ENCODE measurements at places on chromosomes 11 and 22.

- peak; percentile 33 for DNase-seq
Measured at GRCh38 chr11:123588117-123588863, 66.1 kb downstream of the SCN3B start.

DNA sequence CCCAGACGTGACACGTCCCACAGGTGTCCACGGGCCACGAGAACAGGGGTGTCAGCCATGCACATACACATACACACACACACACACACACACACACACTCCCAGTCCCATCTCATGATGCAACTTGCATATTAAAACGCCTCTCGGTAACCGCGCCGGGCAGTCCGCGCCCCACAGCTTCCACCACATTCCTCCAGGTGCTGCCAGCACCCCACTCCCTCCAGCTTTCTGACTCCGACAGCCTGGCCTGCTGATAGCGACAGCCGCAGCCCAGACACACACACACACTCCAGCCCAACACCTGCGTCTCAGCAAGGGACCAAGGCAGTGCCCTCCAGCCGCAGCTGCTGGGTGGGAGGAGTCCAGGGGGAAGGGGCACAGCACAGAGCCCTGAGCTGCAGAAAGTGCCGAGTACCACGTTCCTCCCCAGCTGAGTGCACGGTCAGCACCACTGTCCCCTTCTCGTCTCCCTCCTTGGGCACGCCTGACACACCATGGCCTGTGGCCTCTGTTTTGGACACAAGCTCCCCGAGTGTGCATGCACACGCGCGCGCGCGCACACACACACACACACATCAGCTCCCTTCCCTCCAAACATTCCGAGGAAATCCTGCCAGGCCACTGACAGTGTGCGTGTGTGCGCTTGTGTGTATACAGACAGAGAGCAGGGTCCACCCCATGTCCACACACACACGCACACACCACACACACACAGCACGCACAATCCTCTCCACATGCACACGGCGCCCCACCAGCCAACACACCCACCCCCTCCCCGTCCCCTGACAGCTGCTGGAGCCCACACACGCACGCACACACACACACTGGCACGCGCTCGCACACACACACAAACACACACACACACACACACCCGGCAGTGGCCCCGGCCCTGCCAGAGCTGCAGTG lies 1.2 kb downstream of the ELFN2 start:
- peak; percentile 63 for DNase-seq

GRCh38 chr11:69470793-69471728 lies 10.4 kb upstream of the LINC01488 start:
- peak; percentile 58 for DNase-seq

- no peak for DNase-seq
Measured at GRCh38 chr11:113623114-113623513, 83.0 kb downstream of the TMPRSS5 start.

DNA sequence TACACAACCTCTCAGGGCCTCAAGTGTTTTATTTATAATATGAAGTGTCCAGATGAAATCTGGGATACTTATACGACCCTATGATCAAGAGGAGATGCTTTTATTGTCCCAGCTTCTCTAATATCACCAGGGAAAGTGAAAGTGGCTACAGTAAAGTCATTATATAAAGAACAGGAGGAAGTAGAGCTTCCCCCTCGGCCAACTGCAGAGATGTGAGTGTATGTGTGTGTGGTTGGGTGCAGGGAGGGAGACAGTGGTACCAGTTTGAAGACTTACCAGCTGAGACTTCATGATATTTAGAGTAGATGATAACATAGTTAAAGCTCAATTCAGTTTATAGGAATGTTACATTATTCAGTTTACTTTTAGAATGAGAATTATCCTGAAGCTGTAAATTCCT lies 373.6 kb upstream of the DDI1 start:
- peak; percentile 18 for DNase-seq

DNA sequence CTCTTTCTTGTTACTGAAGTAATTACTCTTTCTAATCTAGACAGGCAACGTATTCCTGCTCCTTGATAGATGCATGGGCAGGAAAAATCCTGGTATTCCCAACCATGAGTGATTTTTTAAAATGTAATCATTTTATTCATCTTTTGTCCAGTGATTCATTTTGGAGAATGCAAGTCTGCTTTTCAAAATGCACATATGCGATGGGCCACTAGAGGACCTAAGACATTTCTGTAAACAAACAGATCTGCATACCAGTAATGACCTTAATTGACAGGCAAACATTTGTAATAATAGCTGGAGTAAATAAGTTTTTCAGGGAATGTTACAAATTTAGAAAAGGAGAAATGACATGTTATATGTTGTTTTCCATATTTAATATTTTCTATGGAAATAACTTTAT lies 1167.6 kb downstream of the JRKL start:
- DNase-seq = peak; percentile 8

- DNase-seq = peak; percentile 33
Measured at GRCh38 chr11:6656936-6657335, 1.3 kb upstream of the DCHS1 start.

DNA sequence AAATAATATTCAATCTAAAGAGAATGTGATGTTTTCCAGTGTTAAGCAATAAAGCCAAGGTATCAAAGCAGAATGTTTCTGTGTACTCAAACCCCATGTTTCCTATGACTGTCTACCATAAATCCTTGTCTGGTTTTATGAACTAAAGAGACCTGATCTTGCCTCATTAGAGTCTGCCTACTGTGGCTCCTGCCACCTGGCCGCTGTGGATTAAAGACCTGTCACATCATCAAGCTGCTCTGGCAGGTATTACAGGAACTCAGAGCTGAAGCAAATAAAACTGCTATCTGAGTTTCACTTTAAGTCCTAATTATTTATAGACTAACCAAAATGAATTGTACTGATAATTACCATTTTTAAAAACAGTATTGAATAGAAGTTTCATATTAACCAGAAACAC lies 207.8 kb upstream of the CCDC90B start:
- DNase-seq = no peak

GRCh38 chr11:103994094-103994493 lies 42.3 kb upstream of the DDI1 start:
- no peak for DNase-seq

- peak; percentile 16 for DNase-seq
Measured at GRCh38 chr11:73866095-73866579, 10.5 kb downstream of the COA4 start.

DNA sequence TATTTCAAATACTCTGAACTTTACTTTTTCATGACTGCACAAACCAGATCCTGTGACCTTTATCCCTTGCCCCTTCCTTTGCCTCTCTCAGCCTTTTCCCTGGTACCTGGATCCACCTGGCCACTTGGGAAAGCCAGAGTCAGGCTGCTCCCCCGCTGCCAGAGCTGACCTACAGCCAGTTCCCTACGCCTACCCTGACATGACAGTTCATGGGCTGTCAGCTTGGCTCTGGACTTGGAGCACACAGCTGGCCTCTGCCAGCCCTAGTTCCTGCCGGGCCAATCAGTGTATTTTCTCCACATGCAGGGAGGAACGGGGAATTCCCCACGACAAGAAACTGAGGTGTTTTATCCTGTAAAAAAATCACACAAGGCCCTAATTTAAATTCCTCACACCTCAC lies 382.6 kb downstream of the INSC start:
- DNase-seq = peak; percentile 18

DNA sequence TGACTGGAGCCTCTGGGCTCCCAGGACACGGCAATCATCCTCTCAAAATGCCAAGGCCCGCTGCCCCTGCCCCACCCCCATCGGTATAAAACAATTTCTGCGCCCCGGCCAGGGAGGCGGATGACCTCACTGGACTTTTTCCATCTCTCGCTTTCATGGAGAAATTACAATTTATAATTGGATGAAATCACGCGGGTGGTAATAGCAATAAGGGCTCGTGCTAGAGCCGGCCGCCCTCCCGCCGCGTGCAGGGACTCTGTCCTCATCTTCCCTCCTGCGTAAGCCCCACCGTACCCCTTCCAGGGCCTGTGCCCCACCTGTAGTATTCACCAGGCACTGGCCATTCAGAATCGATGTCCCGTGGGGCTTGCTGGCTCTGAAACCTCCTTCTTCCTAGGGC lies 64.5 kb downstream of the MACROD1 start:
- DNase-seq = no peak

GRCh38 chr11:70099578-70100279 lies 21.6 kb downstream of the ANO1 start:
- DNase-seq = no peak

DNA sequence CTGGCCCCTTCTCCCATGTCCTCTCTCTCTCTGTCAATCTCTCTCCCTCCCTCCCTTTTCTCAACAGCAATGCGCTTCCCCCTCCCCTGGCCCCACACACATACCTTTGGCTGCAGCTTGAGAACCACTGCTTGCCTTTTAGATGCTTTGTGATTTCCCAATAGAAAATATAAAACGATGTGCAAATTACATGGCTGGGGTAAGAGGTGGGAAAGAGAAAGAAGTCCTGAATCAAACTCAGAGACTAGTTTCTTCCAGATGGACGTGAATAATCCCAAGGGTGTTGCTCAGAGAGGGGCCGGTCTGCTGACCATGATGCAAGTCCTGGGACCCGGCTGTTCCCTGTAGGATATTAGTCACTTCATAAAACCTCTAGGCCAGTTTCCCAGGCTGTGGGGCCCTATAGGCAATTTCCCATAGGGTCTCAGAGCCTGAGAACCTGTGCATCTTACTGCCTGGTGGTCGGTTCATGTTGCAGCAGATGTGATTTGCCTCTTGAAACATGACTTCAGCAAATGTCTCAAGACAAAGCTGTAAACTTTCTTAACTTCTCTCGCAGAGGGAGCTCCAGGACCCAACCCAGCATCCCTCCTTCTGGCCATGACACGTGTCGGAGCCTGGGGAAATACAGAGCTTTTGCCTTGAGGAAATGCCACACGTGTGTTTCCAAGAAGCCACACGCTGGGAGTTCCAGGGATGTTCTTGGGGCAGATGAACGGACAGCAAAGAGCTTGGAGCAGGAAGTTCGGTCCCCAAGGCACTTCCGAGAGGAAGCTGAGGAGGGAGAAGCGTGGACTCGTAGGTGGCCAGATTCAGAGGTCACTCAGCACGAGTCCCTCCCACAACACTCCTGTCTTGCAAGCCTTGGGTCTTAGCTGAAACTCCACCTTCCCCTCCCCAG lies 34.5 kb upstream of the ETS1 start:
- peak; percentile 47 for DNase-seq

GRCh38 chr22:47307822-47308221 lies 545.4 kb downstream of the TBC1D22A start:
- DNase-seq = peak; percentile 22

DNA sequence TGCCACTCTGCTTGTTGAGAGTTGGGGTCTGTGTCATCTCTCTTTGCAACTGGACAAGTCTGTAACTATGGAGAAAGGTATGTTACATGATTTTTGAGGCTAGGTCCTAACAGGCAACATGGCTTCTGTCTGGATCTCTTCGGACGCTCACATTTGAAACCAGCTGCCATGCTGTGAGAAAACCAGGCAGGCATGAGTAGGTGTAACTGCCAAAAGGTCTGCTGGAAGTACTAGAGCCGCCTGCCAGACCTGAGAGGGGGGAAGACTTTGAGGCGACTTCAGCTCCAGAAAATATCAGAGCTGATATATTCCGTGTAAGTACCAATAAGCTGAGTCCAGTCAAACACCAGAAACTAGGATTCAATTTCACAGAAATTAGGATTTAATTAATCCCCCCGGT lies 579.5 kb downstream of the LRRC4C start:
- DNase-seq = no peak

DNA sequence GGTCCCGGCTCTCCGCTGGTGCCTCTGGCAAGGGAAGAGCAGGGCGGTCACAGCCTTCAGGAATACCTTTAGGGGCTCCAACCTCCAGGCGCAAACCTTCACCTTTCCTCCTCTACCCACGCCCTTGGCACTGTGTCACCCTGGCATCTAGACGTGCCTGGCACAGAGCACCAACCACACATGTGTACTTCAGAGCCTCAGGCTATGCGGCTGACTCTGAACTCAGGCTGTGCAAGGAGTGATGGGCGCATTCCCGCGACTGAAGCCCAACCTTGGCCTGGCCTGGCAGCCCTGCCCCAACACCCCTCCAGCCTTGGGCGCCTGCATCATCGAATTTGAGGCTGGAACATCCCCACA lies 11.4 kb downstream of the SCARF2 start:
- DNase-seq = no peak

GRCh38 chr22:40726514-40726913 lies 47.2 kb downstream of the MCHR1 start:
- DNase-seq = no peak

DNA sequence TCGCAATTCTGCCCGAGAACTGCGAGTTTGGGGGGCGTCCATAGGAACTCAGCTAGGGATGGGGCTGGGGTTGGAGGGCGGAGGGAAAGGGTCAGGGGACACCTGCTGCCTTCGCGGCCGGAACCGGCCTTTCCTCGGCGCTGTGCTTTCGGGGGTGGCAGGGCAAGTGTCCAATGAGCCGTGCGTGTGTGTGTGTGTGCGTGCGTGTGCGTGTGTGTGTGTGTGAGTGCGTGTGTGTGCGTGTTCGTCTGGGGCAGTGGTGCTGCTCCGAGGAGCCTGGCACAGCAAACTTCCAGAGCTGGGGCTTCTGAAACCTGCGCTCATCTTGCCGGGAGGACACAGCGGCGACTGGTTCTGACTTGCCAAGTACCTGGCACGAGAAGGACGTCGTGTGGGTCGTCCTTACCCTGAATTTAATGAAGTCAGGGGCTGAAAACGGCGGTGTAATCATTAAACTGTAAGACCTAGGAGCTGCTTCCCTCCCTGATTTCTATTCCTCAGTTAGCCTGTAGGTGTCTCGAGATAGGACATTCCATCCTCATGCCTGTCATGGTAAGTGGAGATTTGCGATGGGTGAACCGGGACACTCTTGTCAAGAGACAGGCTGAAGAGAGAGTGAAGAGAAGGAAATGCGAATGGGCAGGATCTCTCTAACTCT lies 27.0 kb upstream of the AMOTL1 start:
- peak; percentile 67 for DNase-seq
